ENCODE measurements at places on chromosomes 3 and 15. TPM values are rescaled to one million over a fixed set of nuclear protein-coding genes. Genes with fewer than 3 reads are reported as not detected.
A peak's percentile ranks its signal among the peaks of the same experiment; 100 is the strongest.

LIPH gene
- total RNA-seq, result 38.0 TPM

DNA sequence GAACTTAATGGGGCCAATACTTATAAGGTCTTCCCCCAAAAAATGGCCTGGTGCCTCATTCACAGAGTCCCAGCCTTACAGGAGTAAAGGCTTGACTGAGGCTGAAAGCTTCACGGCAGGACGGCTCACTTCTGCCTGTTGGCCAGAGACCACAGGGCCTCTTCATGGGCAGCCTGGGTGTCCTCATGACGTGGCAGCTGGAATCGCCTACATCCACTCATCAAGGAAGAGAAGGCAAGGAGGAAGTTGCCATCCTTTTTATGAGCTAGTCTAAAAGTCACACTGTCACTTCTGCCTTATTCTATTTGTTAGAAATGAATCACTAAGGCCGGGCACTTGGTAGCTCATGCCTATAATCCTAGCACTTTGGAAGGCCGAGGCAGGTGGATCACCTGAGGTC lies 89.3 kb upstream of the DGKG start:
- DNase-seq, result no peak
- H3K4me1 ChIP-seq, result no peaks in the 10 kb centered on the region
- no peak overlapping the region for H3K4me3 ChIP-seq
- no peaks in the 10 kb centered on the region for H3K36me3 ChIP-seq
- no peak overlapping the region for H3K27ac ChIP-seq
- H3K27me3 ChIP-seq, result no peaks in the 10 kb centered on the region

DNA sequence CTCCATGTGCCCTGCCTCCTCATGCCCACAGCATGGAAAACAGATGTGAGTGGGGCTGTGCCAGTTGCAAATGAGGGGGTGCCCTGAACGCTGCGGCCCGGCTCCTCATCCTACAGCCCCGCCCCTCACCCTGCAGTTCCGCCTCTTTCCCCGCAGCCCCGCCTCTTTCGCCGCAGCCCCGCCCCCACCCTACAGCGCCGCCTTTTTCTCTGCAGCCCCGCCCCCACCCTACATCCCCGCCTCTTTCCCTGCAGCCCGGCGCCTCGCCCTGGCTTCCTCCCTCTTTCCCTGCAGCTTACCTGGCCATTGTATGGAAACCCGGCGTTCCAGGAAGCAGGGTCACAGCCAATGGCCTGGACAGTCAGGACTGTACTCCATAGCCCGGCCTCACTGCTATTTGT lies 284.9 kb downstream of the TLE3 start:
- no peaks in the 10 kb centered on the region for H3K4me1 ChIP-seq
- H3K4me3 ChIP-seq, result no peak overlapping the region
- H3K36me3 ChIP-seq, result no peaks in the 10 kb centered on the region
- no peak for DNase-seq
- H3K27me3 ChIP-seq, result no peaks in the 10 kb centered on the region

DNA sequence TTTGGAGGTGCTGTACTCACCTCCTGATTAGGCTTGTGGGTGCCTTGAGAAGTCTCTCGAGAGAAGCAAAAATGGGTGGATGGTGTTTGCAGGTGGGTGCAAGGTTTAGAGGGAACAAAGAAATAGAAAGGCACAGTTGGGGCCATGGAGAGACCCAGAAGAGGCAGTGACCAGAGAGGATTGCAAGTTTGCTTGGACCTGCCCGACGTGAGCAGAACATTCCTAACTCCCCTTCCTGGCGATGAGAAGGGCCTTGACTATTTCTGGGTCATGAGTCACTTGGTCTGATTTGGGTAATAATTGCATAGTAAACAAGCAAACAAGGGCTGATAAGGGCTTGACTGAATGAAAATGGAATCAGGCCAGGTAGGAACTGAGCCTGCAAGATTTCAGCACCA lies 7.0 kb upstream of the CTSH start:
- no peak overlapping the region for H3K4me3 ChIP-seq
- no peaks in the 10 kb centered on the region for H3K27me3 ChIP-seq
- H3K36me3 ChIP-seq, result no peaks in the 10 kb centered on the region
- no peak for DNase-seq

DNA sequence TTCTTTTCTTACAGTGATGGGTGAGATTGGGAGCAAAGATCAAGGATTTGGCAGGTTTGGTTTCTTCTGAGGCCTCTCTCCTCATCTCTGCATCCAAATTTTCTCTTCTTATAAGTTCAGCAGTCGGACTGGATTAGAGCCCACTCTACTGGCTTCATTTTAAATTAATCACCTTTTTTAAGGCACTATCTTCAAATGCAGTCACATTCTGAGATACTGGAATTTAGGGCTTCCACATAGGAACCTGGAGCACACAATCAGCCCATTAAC lies 56.5 kb upstream of the PLSCR4 start:
- H3K4me3 ChIP-seq, result no peak overlapping the region
- H3K27me3 ChIP-seq, result no peaks in the 10 kb centered on the region
- no peaks in the 10 kb centered on the region for H3K36me3 ChIP-seq
- peaks cover 22% of the 10 kb centered on the region for H3K4me1 ChIP-seq

FBXW12 gene
- not detected for total RNA-seq

GRCh38 chr3:145422556-145422955 lies 738.4 kb downstream of the PLOD2 start:
- no peaks in the 10 kb centered on the region for H3K27me3 ChIP-seq
- no peak for DNase-seq
- no peak overlapping the region for H3K27ac ChIP-seq
- H3K4me1 ChIP-seq, result no peaks in the 10 kb centered on the region
- no peak overlapping the region for H3K4me3 ChIP-seq

GRCh38 chr3:85051786-85052185 lies 93.0 kb downstream of the CADM2 start:
- H3K4me1 ChIP-seq, result no peaks in the 10 kb centered on the region
- no peak overlapping the region for H3K4me3 ChIP-seq
- no peaks in the 10 kb centered on the region for H3K36me3 ChIP-seq

PPM1L gene
- 13.5 TPM for total RNA-seq

ALPK3 gene
- 21.0 TPM for total RNA-seq

NPAP1 gene
- 0.17 TPM for total RNA-seq

PRR20G gene
- not detected for total RNA-seq

GRCh38 chr15:64503640-64504039 lies 43.3 kb downstream of the ZNF609 start:
- H3K4me3 ChIP-seq, result no peak overlapping the region
- no peak for DNase-seq
- no peaks in the 10 kb centered on the region for H3K27me3 ChIP-seq
- H3K27ac ChIP-seq, result peak overlapping the region; percentile 59

- no peaks in the 10 kb centered on the region for H3K4me1 ChIP-seq
- H3K36me3 ChIP-seq, result no peaks in the 10 kb centered on the region
- no peak overlapping the region for H3K4me3 ChIP-seq
- no peak overlapping the region for H3K27ac ChIP-seq
- no peaks in the 10 kb centered on the region for H3K27me3 ChIP-seq
These were observed 22.2 kb upstream of the ZMAT3 start for GRCh38 chr3:179093807-179094206.

- no peaks in the 10 kb centered on the region for H3K4me1 ChIP-seq
- DNase-seq, result no peak
- H3K36me3 ChIP-seq, result no peaks in the 10 kb centered on the region
- no peak overlapping the region for H3K4me3 ChIP-seq
- no peaks in the 10 kb centered on the region for H3K27me3 ChIP-seq
These were observed 30.9 kb downstream of the GOLM2 start for GRCh38 chr15:44319385-44319784.

DNA sequence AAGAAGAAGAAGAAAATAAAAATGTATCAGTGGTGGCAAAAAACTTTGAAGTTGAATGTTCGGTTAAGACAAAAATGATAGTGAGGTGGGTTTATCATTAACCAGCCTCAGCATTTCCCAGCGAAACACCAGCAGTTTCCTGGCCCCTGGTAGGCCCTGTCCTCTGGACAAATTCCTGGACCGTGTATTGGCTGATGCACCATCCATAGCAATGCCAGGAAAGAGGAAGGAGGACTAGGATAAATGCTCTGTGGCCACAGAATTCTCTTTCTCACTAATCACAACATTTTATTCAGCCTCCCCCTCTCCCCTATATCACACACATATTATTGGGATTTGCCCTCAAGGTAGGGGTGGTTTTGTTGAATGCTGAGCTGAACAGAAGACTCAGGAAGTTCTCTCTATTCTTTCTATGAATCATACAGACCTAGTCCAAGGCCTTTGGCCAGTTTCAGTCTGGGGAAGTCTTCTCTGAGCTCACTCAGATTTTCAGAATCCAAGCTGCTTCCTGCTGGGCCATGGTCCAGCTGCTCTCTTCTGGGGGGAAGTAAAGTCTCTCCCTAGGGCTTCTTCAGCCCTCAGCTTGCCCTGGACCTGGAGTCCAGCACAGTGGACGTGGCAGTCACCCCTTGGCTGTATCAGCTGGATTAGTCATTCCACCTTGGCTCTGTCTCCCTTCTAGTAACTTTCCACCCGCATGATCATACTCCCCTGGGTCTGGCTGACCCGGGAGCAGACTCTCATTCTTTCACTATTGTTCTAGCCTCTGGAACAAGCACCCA lies 27.6 kb downstream of the SLC28A1 start:
- H3K4me3 ChIP-seq, result no peak overlapping the region
- peaks cover 20% of the 10 kb centered on the region for H3K4me1 ChIP-seq
- no peak for DNase-seq
- no peaks in the 10 kb centered on the region for H3K27me3 ChIP-seq

DNA sequence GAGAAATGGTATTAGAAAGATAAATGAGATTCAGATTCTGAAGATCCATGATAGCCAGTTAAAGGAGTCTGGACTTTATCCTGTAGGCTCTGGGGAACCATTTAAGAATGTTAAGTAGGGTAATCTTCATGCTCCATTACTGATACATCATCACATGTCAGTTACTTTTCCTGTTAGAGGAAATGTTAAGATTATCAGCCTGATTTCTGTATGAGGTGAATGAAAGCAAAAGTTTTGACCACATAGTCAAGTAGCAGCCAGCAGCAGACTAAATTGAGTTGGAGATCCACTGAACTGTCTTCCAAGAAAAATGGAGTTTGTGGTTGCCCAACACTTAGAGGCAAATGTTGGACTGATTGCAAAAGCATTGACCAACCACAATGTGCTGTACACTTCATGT lies 4.7 kb upstream of the COPB2 start:
- no peak for DNase-seq
- H3K27ac ChIP-seq, result no peak overlapping the region
- H3K4me1 ChIP-seq, result peaks cover 6% of the 10 kb centered on the region
- no peak overlapping the region for H3K4me3 ChIP-seq
- no peaks in the 10 kb centered on the region for H3K27me3 ChIP-seq

ZPLD1 gene
- total RNA-seq, result not detected

PLAAT1 gene
- total RNA-seq, result 0.96 TPM

GRCh38 chr3:188721990-188722389 lies 449.8 kb upstream of the TPRG1 start:
- no peak overlapping the region for H3K27ac ChIP-seq
- DNase-seq, result no peak
- H3K4me3 ChIP-seq, result no peak overlapping the region

GRCh38 chr3:4834403-4834866 lies 144.8 kb upstream of the BHLHE40 start:
- peaks cover 15% of the 10 kb centered on the region for H3K36me3 ChIP-seq
- H3K4me3 ChIP-seq, result no peak overlapping the region
- peaks cover 39% of the 10 kb centered on the region for H3K4me1 ChIP-seq
- peak; percentile 66 for DNase-seq
- H3K27ac ChIP-seq, result no peak overlapping the region
- no peaks in the 10 kb centered on the region for H3K27me3 ChIP-seq

HYAL1 gene
- 78.8 TPM for total RNA-seq

- no peaks in the 10 kb centered on the region for H3K4me1 ChIP-seq
- no peak for DNase-seq
- H3K36me3 ChIP-seq, result no peaks in the 10 kb centered on the region
- no peak overlapping the region for H3K27ac ChIP-seq
These were observed 387.9 kb downstream of the ZIC1 start for GRCh38 chr3:147797095-147797494.

DNA sequence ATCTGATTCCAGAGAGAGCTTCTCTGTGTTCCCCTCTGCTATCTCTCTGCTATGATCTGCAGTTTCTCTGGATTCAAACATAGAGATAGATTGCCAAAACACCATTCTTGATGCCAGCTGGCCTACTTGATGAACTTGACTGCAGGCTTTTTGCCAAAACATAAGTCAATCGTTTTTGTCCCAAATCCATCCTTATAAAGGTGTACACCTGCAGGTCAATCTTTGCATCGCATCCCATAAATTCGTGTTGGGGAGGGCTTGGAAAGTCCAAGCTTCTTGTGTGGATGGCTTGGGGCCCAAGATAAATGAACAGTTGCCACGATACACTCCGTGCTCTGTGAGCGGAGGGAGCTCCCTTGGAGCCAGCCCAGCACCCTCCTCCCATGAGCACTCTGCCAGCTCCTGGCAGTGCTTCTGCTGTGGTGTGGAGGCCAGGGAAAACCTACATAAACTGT lies 2.7 kb downstream of the CERS3 start:
- no peaks in the 10 kb centered on the region for H3K36me3 ChIP-seq
- H3K4me1 ChIP-seq, result no peaks in the 10 kb centered on the region
- no peak for DNase-seq
- H3K4me3 ChIP-seq, result no peak overlapping the region

ECE2 gene
- not detected for total RNA-seq

GRCh38 chr3:100268156-100268555 lies 7.4 kb downstream of the TBC1D23 start:
- H3K36me3 ChIP-seq, result no peaks in the 10 kb centered on the region
- no peak overlapping the region for H3K27ac ChIP-seq
- DNase-seq, result no peak
